CD4-positive, alpha-beta T cell treated with Interleukin-10 for 1 hour (primary cell): ENCODE measurements at places on chromosomes 7 and 10.

GRCh38 chr7:139675127-139676125 is 102.4 kb downstream of the HIPK2 start:
- DNase-seq: no peak

- DNase-seq: no peak
Measured at GRCh38 chr7:130322615-130323014, 22.0 kb upstream of the CPA5 start.

DNA sequence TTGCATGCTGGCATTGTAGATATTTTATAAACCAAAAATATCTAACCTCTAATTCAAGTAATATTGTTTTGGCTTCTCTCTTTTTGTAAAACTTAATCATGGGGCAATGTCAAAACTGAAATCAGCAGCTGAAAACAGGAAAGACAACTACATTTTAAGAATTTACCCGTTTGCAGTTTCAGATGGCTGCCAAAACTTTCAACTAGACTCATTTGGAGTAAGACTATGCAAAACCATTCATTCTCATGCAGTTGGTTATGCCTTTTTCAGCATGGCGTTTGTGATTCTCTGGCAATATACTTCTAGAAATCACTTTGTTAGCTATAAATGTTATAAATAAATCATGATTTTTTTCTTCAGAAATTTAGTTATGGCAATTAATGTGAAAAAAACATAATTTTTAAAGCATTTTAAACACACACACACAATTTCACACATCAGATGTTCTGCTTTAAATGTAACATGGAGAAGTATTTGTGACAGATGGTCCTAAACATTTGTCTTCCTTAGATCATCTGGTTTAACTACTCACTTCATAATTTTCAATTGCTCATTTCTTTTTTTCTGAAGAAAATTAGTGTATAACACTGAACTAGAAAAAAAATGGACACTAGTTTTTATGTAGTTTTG is 116.4 kb downstream of the ITGB8 start:
- DNase-seq: no peak

- no peak for DNase-seq
Measured at GRCh38 chr7:43004082-43004481, 71.9 kb downstream of the MRPL32 start.

DNA sequence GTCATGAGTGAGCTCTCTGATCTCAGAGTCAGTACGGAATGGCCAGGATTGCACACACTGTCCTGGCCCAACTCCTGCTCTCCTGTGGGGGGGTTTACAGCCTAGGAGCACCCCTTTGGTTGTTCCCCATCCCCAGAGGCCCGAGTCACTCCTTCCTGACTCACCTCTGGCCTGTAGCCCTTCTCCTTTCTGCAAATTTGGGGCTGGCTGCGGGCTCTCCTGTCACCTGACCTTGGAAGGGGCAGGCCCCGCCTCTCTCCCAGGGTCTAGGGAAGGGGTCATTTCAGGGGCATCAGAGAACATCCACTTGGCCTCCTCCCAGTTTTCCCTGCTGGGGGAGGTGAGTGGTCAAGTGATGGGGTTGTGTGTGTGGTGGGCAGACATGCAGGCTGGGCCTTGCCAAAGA is 1.7 kb downstream of the NYAP1 start:
- no peak for DNase-seq

GRCh38 chr10:114925587-114926586 is 12.1 kb upstream of the TRUB1 start:
- no peak for DNase-seq

GRCh38 chr7:101390901-101391301 is 28.2 kb downstream of the COL26A1 start:
- DNase-seq: peak; percentile 21

GRCh38 chr10:88810196-88810961 is 7.8 kb downstream of the LIPM start:
- peak; percentile 67 for DNase-seq

GRCh38 chr7:16644636-16645592 is 640 bp downstream of the ANKMY2 start:
- DNase-seq: peak; percentile 61

DNA sequence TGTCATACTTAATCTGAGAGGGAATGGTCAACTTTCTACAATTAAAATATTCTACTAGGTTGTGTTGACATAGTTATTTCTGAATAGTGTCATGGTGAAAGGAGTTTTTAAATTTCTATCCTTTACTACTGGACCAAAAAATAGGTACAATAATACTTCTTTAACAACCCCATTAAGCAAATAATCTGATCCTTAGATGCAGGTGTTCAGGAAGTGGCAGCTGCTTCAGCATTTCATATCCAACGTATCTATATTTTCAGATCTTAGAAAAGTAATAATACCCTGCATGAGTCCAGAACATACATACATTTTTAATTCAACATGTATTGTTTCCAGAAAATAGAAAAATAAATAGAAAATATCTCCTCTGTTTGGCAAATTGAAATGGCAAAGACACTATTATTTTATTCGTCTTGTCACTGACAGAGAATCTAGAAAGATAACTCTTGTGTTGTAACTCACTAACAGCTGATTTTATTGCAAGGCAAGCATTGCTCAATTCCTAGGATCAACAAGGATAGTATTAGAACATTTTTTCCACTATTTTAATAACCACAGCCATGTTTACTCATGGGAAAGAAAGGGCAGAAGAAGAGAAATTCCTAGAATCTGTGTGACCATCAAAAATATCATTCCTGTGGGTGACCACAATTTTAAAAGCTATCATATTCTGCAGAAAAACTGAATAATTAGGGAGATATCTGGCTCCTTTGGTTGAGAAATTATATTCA is 159.3 kb upstream of the CNTNAP2 start:
- DNase-seq: no peak

GRCh38 chr10:33391611-33392465 is 57.4 kb upstream of the NRP1 start:
- no peak for DNase-seq

DNA sequence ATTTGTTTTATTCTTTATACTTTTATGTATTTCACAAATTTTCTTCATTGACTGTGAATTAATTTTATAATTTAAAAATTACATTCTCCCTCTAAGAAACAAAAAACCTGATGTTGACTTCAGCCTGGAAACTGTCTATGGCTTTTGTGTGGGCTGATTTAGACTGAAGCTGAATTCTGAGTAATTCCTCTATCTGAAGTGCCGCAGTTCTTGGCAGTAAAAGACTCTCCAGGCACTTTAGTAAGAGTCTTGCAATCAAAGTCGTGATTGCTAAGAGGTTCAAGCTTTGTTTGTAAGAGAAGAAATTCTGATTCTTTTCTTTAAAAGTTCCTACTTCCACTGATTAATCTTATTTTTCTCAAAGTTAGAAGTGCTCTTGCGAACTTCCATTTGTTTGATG is 3.4 kb upstream of the CEP41 start:
- DNase-seq: no peak

GRCh38 chr7:77699056-77699455 is 2.8 kb downstream of the RSBN1L start:
- DNase-seq: no peak

DNA sequence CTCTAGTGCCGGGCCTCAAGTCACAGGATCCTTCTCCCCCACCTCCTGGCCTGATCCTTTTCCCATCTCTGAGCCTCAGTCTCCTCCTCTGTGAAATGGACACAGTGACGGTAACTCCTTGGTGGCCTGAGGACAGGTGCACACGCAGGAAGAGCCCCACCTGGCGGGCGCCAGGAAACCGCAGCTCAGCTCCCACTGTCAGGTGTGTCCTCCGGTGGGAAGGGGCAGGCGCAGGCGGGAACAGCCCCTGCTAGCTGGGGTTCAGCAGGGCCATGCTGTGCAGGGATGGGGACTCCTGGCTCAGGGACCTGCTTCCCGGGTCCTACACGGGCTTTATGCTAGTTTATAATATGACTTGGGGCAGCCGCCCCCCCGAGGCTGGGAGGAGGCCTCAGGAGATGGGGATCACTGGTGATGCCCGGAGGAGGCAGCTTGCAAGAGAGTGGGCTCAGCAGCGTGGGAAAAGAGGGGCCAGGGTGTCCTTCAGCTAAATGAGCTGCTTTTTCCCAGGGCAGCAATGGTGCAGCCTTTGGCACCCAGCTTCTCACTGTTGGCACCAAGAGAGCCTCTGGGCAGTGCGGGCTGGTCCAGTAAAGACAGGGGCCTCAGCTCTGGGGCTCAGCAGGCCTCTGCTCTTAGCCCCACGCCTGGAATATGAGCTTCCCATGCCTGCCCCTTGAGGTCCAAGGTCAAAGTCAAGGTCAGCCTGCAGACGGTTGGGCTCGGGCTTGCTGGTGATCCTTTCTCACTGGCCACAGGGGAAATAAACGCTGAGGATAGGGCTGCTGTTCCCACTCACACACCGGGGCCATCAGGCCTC is 68.0 kb upstream of the FAM20C start:
- DNase-seq: no peak

- DNase-seq: no peak
Measured at GRCh38 chr7:13852281-13852968, 137.0 kb downstream of the ETV1 start.

- no peak for DNase-seq
Measured at GRCh38 chr10:111446966-111447365, 370.1 kb downstream of the ADRA2A start.

GRCh38 chr7:52498366-52498765 is 537.1 kb upstream of the POM121L12 start:
- DNase-seq: no peak

GRCh38 chr10:33120700-33121099 is 162.7 kb upstream of the ITGB1 start:
- DNase-seq: no peak

DNA sequence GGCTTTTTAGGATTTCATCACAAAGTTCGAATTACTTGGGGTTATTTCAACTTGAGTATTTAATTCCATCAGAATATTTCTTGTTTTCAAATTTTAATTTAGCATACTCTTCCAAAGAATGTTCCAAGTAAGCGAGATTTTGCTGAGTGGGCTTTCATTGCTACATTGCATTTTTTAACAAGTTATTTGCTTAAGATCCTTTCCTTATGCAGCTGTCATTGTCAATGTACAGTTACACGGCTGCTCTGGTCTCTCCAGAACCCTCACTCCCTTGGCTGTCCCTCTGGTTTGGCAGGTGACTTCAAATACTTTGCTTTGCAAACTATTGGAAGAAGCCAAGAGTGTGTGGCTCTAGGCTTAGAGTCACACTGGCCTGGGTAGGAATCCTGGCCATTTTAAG is 80.0 kb downstream of the CFAP58 start:
- no peak for DNase-seq

- no peak for DNase-seq
Measured at GRCh38 chr10:42769173-42769572, 13.4 kb upstream of the BMS1 start.

DNA sequence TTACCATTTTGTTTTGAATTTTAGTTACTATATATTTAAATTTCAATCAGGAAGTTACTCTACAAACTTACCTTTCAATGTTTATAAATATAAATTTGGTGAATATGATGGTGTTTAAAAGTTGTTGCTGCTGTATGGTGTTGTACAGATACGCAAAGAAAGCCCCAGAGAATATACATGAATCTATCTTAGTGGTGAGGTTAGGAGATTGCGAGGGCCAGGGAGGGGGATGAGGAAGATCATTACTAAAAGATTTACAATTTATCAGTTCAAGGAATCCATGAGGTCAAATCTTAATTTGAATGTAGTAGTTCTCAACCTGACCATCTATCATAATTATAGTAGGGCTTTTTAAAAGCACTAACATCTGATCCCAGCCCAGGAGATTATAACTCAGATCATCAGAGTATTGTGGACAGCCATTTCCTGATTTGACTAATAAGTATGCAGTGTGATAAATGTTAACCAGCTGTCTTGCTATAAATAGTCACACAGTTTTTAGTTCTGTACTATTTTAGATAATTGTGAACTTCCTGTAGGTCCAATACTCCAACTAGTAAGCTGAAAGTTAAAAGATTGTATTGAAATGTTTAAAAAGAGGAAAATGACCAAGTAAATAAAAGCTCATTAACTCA is 23.6 kb downstream of the FAM3C start:
- DNase-seq: peak; percentile 32
